ENCODE measurements at places on chromosomes 13 and 19.

GRCh38 chr13:37681281-37682032 lies 82.9 kb upstream of the POSTN start:
- no peak for DNase-seq

- DNase-seq = peak; percentile 0
These were observed 528.3 kb upstream of the ATXN8OS start for GRCh38 chr13:69579351-69579750.

- DNase-seq = no peak
These were observed 365.6 kb upstream of the SLC10A2 start for GRCh38 chr13:103431856-103432255.

DNA sequence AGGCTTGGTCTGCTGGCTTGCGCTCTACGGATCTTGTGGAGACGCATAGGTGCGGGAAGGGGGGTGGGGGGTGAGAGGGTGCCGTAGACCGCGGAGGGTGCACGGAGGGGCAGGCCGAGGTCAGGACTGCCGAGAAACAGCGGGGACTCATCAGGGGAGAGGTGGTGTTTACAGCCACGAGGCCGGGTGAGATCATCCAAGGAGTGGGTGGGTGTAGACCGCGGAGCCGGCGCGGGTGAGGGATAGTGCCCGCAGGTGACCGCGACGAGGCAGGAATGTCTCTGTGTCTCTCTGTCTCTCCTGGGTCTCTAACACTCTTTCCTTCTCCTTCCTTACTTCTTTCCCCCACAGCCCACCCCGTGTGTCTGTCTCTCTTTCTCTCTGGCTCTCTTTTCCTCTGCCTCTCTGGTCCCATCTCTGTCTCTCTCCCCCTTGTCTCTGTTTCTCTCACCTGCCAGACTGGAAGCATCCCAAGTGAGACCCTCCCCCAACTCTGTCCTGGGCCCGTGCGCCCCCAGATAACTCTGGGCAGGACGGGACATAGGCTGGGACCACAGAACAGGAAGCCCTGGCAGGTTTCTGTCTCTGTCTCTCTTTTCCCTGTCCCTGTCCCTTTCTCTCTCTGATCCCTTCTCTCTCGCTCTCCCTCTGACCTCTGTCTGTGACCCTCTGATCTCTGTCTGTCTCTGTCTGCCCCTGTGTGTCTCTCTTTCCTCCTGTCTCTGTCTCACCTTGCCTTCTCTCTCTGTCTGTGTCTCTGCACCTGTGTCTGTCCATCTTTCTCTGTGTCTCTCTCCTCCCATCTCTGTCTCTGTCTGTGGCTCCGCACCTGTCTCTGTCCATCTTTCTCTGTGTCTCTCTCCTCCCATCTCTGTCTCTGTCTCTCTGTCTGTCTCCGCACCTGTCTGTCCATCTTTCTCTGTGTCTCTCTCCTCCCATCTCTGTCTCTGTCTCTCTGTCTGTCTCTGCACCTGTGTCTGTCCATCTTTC lies 1.8 kb upstream of the KLK4 start:
- DNase-seq = no peak

GRCh38 chr13:108005231-108005630 lies 210.1 kb downstream of the LIG4 start:
- DNase-seq = no peak

- DNase-seq = no peak
These were observed 10.1 kb downstream of the TUBB4A start for GRCh38 chr19:6491802-6492592.

DNA sequence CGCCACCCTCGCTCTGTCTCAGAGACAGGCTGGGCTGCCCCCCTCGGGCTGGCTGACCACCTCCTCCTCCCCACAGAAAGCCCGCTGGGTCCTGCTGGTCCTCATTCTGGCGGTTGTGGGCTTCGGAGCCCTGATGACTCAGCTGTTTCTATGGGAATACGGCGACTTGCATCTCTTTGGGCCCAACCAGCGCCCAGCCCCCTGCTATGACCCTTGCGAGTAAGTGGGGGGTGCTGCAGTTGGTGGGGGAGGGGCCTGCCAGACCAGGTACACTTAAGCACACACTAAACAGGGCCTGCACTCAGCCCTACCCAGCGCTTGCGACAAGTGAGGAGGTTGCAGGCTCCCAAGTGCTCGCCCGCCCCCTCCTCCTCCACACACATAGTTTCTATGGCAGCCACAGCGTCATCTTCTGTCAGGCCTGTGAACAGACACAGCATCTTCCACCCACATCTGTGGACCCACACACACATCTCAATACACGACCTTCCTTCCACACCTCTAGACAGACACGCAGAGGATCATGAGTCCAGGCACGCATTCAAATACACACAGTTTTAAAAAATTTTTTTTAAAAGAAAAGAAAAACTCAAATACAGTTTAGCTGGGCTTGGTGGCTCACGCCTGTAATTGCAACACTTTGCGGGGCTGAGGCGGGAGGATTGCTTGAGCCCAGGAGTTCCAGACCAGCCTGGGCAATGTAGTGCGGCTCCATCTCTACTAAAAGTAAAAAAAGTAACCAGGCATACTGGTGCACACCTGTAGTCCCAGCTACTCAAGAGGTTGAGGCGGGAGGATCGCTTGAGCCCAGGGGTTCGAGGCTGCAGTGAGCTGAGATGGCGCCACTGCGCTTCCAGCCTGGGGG lies 18.4 kb downstream of the PLD3 start:
- no peak for DNase-seq
